ENCODE measurements at places on chromosomes 13 and 19.

GRCh38 chr13:110813646-110814624, 100.4 kb downstream of the ING1 start:
- no peak for DNase-seq

DNA sequence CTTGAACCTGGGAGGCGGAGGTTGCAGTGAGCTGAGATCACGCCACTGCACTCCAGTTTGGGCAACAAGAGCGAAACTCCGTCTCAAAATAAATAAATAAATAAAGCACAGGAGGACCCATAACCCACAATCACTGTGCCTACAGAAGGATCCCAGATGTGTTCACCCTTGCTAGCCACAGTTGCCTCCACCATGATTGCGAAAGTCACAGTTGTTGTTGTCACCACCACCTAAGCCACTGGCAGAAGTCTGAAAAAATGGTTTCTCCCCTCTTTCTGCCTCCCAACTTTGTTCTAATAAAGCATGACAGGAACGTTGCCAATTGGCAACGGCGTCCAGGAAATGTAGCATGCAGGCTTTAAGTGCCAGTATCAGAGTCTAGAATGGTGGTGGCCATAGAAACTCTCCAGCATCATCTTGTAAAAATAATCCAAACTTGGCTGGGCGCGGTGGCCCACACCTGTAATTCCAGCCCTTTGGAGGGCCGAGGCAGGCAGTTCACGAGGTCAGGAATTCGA, 2.2 kb upstream of the EPS15L1 start:
- DNase-seq: peak; percentile 72

GRCh38 chr19:40533508-40533907, 43.2 kb upstream of the SHKBP1 start:
- no peak for DNase-seq

DNA sequence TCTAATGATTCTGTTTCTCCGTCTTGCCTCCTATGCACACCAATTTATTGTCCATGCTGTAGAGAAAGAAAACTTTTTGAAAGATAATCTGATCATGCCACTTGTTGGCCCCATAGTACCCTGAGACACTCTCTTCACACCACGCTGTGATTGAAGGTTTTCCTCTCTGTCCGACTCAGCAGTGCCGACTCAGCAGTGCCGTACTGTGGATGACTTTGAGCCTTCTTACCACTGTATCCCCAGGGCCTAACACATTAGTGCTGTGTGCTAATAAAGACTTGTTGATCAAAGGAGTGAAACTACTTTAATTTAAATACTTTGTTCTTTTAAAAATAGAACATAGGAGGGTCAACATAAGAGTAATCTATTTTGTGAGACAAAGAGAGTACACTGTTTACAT, 429.6 kb downstream of the KLF12 start:
- no peak for DNase-seq

- DNase-seq: peak; percentile 73
Measured at GRCh38 chr19:19642506-19643157, 825 bp downstream of the GMIP start.

DNA sequence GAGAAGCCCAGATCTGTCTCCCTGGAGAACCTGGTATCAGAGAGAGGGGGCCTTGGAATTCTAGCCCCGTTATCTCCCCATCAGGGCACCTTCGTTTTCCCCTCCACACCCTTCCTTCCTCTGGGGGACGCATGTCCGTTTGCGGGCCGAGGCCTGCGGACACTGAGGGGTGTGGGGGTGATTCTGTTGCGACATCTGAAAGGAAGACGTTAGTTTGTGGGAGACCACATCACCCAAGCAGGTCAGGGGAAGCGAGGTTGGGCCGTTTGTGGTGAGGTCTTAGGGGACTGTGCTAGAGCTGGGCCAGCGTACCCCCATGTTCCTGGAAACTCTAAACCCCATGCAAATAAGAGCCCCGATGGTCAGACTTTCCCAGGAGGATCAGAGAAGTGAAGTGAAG, 3.7 kb upstream of the HSH2D start:
- DNase-seq: peak; percentile 99

- peak; percentile 3 for DNase-seq
Measured at GRCh38 chr19:45897261-45897812, 5.1 kb downstream of the MYPOP start.
